Naive thymus-derived CD8-positive, alpha-beta T cell (primary cell): ENCODE measurements at places on chromosomes 6 and 20. TPM values are rescaled to one million over a fixed set of nuclear protein-coding genes. Genes with fewer than 3 reads are reported as not detected.

- no peak overlapping the region for H3K4me3 ChIP-seq
- no peaks in the 10 kb centered on the region for H3K36me3 ChIP-seq
- H3K27ac ChIP-seq: peak overlapping the region; percentile 64
- H3K4me1 ChIP-seq: peaks cover 37% of the 10 kb centered on the region
- no peaks in the 10 kb centered on the region for H3K27me3 ChIP-seq
- no peak for DNase-seq
Measured at GRCh38 chr20:10550204-10551118, 115.4 kb downstream of the SLX4IP start.

Gene KCNK17
- not detected for total RNA-seq

Gene TNFRSF6B
- total RNA-seq: 0.96 TPM

DNA sequence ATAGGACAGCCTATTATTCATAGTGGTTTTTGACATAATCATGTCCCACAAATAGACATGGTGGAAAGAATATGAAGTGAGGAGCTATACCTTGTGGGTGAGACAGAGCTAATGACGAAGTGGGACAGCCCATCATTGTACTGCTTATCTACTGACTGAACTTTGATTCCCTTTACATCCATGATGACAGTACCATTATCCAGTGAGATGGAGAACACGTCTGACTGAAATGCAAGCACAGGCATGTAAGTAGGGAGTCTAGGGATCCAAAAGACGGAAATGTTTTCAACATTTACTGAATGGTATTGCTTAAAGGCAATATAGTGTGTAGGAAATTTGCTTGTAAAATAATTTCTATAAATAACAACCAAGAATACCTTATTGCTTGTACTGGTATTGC lies 43.5 kb downstream of the FAM229B start:
- no peak for DNase-seq
- peaks cover 15% of the 10 kb centered on the region for H3K27me3 ChIP-seq
- H3K27ac ChIP-seq: no peak overlapping the region
- H3K36me3 ChIP-seq: no peaks in the 10 kb centered on the region
- H3K4me1 ChIP-seq: no peaks in the 10 kb centered on the region

Gene DDO
- not detected for total RNA-seq

DNA sequence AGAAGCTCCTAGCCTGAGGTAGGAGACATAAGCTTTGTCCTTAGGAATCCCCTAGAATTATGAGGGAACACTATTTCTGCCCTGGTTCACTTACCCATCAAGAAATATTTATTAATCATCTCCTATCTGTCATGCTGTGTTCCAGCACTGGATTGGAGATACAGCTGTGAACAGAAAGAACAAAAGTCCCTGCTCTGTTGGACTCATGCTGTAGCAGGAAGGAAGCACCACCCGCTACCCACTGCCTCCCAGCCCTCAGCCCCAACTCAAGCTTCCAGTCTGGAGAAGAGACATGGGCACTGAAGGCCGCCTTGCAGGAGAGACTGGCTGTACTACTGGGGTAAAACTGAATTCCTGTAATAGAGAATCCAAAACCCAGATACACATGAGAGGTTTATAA lies 78.0 kb downstream of the MDGA1 start:
- DNase-seq: no peak
- H3K36me3 ChIP-seq: no peaks in the 10 kb centered on the region
- H3K4me3 ChIP-seq: peak overlapping the region; percentile 62
- peaks cover 57% of the 10 kb centered on the region for H3K4me1 ChIP-seq
- no peak overlapping the region for H3K27ac ChIP-seq

- no peaks in the 10 kb centered on the region for H3K27me3 ChIP-seq
- peak; percentile 22 for DNase-seq
- peak overlapping the region; percentile 57 for H3K4me3 ChIP-seq
- no peaks in the 10 kb centered on the region for H3K36me3 ChIP-seq
Measured at GRCh38 chr6:90458353-90459224, 128.3 kb downstream of the MAP3K7 start.

- DNase-seq: no peak
- H3K27ac ChIP-seq: no peak overlapping the region
- H3K27me3 ChIP-seq: no peaks in the 10 kb centered on the region
- no peaks in the 10 kb centered on the region for H3K4me1 ChIP-seq
- no peak overlapping the region for H3K4me3 ChIP-seq
Measured at GRCh38 chr20:36128463-36129159, 25.9 kb upstream of the EPB41L1 start.

GRCh38 chr20:10469599-10469998 lies 34.5 kb downstream of the SLX4IP start:
- H3K4me1 ChIP-seq: peaks cover 14% of the 10 kb centered on the region
- peaks cover 15% of the 10 kb centered on the region for H3K36me3 ChIP-seq
- no peak overlapping the region for H3K4me3 ChIP-seq
- H3K27me3 ChIP-seq: no peaks in the 10 kb centered on the region

GRCh38 chr6:31945507-31946369 lies at the start of gene CFB:
CFB (plus strand) TSS chr6:31946095; CDS start chr6:31946222, 127 bp downstream.
- no peaks in the 10 kb centered on the region for H3K36me3 ChIP-seq
- H3K4me3 ChIP-seq: no peak within 1 kb of the TSS
- DNase-seq: no peak
- peaks cover 2% of the 10 kb centered on the region for H3K4me1 ChIP-seq
- no peak within 1 kb of the TSS for H3K27ac ChIP-seq
